ENCODE measurements at places on chromosomes 16 and 17.
A peak's percentile ranks its signal among the peaks of the same experiment; 100 is the strongest.

GRCh38 chr16:68469796-68470460, 21.6 kb upstream of the SMPD3 start:
- peak overlapping the region; percentile 43 for H3K4me3 ChIP-seq
- DNase-seq, result no peak
- H3K4me1 ChIP-seq, result peaks cover 43% of the 10 kb centered on the region
- H3K27ac ChIP-seq, result peak overlapping the region; percentile 77
- H3K36me3 ChIP-seq, result no peaks in the 10 kb centered on the region

GRCh38 chr16:30692396-30693064, 6.4 kb upstream of the SRCAP start:
- no peaks in the 10 kb centered on the region for H3K27me3 ChIP-seq
- no peaks in the 10 kb centered on the region for H3K36me3 ChIP-seq
- DNase-seq, result no peak

- H3K4me3 ChIP-seq, result no peak overlapping the region
- no peaks in the 10 kb centered on the region for H3K27me3 ChIP-seq
- no peaks in the 10 kb centered on the region for H3K36me3 ChIP-seq
- H3K27ac ChIP-seq, result no peak overlapping the region
- no peak for DNase-seq
Measured at GRCh38 chr17:36614933-36615332, 13.6 kb downstream of the MRM1 start.

DNA sequence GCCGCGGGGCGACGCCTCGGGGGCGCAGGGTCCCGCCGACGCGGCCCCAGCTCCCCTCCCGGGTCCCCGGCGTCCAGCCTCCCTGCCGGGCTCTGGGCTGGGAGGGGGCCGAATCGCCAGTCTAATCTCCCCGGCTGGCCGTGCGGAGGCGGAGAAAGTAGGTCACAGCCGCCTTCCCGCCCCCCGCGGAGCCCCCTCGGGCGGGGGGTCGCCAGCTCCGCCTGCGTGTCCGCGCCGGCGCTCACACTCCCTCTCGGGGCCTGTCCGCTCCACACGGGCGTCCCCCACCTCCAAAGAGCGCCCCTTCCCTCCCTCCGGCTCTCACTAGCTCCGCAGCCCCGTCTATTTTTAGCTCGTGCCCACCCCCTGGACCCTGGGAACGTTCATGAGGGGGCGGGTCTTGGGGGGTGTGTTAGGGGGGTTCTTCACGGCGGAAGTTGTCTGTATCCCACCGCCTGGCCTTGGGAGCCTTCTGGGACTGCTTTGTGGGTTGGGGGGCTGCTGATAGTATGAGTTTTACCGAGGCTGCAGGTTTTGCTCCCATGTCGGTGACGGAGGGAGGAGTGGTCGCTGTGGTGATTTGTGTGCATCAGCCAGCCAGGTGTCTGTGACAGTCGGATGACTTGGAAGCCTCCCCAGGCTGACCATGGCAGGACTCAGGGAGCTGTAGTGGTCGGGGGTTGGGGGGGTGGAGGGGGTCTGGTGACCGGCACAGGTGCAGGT, 1.1 kb downstream of the ATP1B2 start:
- peaks cover 20% of the 10 kb centered on the region for H3K4me1 ChIP-seq
- H3K27me3 ChIP-seq, result peaks cover 22% of the 10 kb centered on the region
- H3K27ac ChIP-seq, result no peak overlapping the region
- DNase-seq, result no peak
- no peak overlapping the region for H3K4me3 ChIP-seq

GRCh38 chr17:53499277-53499676, 323.4 kb upstream of the KIF2B start:
- H3K27me3 ChIP-seq, result no peaks in the 10 kb centered on the region
- no peaks in the 10 kb centered on the region for H3K4me1 ChIP-seq
- DNase-seq, result no peak
- no peaks in the 10 kb centered on the region for H3K36me3 ChIP-seq
- H3K4me3 ChIP-seq, result no peak overlapping the region

- H3K36me3 ChIP-seq, result peaks cover 46% of the 10 kb centered on the region
- DNase-seq, result no peak
- peak overlapping the region; percentile 97 for H3K27ac ChIP-seq
- no peaks in the 10 kb centered on the region for H3K27me3 ChIP-seq
- no peak overlapping the region for H3K4me3 ChIP-seq
- peaks cover 25% of the 10 kb centered on the region for H3K4me1 ChIP-seq
Measured at GRCh38 chr16:27364493-27365141, 37.4 kb upstream of the IL21R start.

DNA sequence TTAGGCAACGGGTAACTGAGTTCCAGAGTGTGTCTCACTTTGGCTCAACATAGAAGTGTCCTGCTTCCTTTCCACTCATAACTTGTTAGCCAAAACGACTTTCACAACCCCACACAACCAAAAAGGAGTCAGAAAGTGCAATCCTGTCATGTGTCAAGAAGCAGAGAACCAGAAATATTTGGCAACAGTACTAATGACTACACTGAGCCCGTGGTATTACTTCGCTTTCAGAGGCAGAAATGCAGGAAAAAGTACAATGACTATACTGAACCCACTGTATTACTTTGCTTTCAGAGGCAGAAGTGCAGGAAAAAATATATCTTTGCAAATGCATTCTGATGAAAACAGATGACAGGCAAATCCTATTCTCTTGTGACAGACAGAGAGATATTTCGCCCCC, 484.6 kb downstream of the KIF2B start:
- DNase-seq, result no peak
- H3K36me3 ChIP-seq, result no peaks in the 10 kb centered on the region
- no peaks in the 10 kb centered on the region for H3K27me3 ChIP-seq
- H3K27ac ChIP-seq, result no peak overlapping the region

DNA sequence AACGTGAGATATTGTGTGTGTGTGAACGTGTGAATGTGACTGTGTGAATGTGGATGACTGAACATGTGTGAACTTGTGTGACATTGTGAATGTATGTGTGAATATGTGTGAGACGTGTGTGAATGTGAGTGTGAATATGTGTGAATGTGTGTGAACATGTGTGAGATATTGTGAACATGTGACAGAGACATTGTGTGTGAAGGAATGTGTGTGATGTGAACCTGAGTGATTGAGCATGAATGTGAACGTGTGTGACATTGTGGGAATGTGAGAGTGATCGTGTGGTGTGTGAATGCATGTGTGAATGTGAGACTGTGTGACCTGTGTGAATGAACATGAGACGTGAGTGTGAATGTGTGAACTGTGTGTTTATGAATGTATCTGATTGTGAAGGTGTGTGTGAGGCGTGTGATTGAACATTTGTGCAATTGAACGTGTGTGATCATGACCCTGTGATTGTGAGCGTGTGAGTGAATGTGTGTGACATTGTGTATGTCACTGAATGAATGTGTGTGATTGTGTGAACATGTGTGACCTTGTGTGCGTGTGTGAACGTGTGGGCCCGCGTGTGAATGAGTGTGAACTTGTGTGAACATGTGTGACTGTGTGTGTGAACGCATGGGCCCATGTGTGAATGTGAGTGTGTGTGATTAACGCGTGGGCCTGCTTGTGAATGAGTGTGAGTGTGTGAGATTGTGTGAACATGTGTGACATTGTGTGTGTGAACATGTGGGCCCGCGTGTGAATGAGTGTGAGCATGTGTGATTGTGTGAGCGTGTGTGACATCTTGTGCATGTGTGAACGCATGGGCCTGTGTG, 23.2 kb upstream of the GSE1 start:
- no peaks in the 10 kb centered on the region for H3K27me3 ChIP-seq
- DNase-seq, result no peak
- peaks cover 12% of the 10 kb centered on the region for H3K36me3 ChIP-seq
- H3K27ac ChIP-seq, result no peak overlapping the region
- H3K4me1 ChIP-seq, result no peaks in the 10 kb centered on the region

- H3K27ac ChIP-seq, result no peak overlapping the region
- no peak overlapping the region for H3K4me3 ChIP-seq
- DNase-seq, result no peak
- H3K27me3 ChIP-seq, result no peaks in the 10 kb centered on the region
Measured at GRCh38 chr17:30101686-30102390, 14.8 kb upstream of the NSRP1 start.

- peak overlapping the region; percentile 18 for H3K27ac ChIP-seq
- peaks cover 12% of the 10 kb centered on the region for H3K4me1 ChIP-seq
- peak; percentile 61 for DNase-seq
- H3K27me3 ChIP-seq, result peaks cover 9% of the 10 kb centered on the region
Measured at GRCh38 chr16:83744441-83744981, 63.3 kb upstream of the HSBP1 start.

GRCh38 chr16:11411059-11411550, 65.8 kb downstream of the RMI2 start:
- DNase-seq, result no peak
- no peak overlapping the region for H3K4me3 ChIP-seq
- H3K27ac ChIP-seq, result no peak overlapping the region
- H3K36me3 ChIP-seq, result no peaks in the 10 kb centered on the region
- no peaks in the 10 kb centered on the region for H3K4me1 ChIP-seq
- H3K27me3 ChIP-seq, result no peaks in the 10 kb centered on the region

- no peaks in the 10 kb centered on the region for H3K36me3 ChIP-seq
- no peak overlapping the region for H3K4me3 ChIP-seq
- no peaks in the 10 kb centered on the region for H3K4me1 ChIP-seq
- no peak for DNase-seq
- H3K27me3 ChIP-seq, result no peaks in the 10 kb centered on the region
- no peak overlapping the region for H3K27ac ChIP-seq
Measured at GRCh38 chr16:87138316-87138715, 178.9 kb downstream of the C16orf95 start.

- no peak for DNase-seq
- no peaks in the 10 kb centered on the region for H3K36me3 ChIP-seq
- H3K4me1 ChIP-seq, result no peaks in the 10 kb centered on the region
- H3K27me3 ChIP-seq, result no peaks in the 10 kb centered on the region
- H3K4me3 ChIP-seq, result no peak overlapping the region
- H3K27ac ChIP-seq, result no peak overlapping the region
Measured at GRCh38 chr16:5321930-5322329, 224.3 kb upstream of the EEF2KMT start.

- no peaks in the 10 kb centered on the region for H3K27me3 ChIP-seq
- peak overlapping the region; percentile 91 for H3K4me3 ChIP-seq
- H3K4me1 ChIP-seq, result peaks cover 75% of the 10 kb centered on the region
- H3K36me3 ChIP-seq, result peaks cover 2% of the 10 kb centered on the region
Measured at GRCh38 chr16:10880594-10881452, 3.8 kb downstream of the CIITA start.

DNA sequence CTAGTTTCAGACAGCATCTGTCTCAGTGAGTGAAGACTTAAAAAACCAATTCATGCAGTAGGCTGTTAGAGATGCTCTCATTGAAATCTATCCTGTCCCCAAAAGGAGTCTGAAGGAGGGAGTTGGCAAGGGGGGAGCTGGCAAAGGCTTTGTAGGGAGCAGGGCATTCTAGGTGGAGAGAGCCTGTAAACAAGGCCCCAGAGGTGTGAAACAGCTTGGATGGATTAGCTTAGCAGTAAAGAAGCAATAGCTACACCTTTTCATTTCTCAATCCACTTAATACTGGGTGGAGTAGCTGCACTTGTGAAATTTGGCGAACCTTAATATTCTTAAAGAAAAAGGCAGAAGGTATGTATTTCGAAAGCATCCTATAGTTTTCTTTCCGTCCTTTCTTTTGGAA, 61.8 kb downstream of the KSR1 start:
- no peak overlapping the region for H3K27ac ChIP-seq
- no peak for DNase-seq
- H3K4me3 ChIP-seq, result no peak overlapping the region
- no peaks in the 10 kb centered on the region for H3K4me1 ChIP-seq
- no peaks in the 10 kb centered on the region for H3K36me3 ChIP-seq

GRCh38 chr17:9195411-9195810, 174.1 kb downstream of the NTN1 start:
- H3K36me3 ChIP-seq, result no peaks in the 10 kb centered on the region
- no peak overlapping the region for H3K27ac ChIP-seq
- no peaks in the 10 kb centered on the region for H3K27me3 ChIP-seq
- no peak for DNase-seq
- H3K4me1 ChIP-seq, result peaks cover 10% of the 10 kb centered on the region

DNA sequence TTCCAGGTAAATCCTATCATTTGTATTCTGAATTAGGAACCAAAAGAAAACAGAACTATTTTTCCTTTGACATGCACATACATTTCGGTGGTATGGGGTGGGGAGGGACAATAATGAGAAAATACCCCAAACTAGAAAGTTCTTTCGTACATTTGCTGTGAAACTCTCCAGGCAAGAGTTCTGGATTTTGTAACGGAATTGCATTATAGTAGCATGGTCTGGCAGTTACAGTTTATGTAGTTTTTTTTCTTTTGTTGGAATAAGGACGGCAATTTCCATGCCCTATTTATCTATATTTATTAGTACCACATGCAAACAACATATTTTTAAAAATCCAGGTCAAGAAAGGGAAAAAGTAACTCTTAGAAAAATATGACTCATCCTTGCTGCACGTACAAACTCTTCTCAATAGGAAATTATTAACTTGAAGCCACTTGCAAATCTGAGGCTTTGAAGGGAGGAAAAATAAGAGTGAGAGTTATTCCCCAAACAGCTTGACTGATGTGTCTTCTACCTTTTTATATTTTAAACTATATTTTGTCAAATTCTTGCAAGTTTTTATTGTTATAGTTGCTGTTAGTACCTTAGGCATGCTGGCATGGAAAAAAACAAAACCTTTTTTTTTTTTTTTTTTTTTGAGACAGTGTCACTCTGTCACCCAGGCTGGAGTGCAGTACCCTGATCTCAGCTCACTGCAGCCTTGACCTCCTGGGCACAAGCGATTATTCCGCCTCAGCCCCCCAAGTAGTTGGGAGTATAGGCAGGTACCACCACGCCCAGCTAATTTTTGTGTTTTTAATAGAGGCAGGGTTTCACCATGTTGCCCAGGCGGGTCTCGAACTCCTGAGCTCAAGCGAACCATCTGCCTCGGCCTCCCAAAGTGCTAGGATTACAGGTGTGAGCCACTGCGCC, 69.3 kb downstream of the WWP2 start:
- H3K27ac ChIP-seq, result no peak overlapping the region
- no peak overlapping the region for H3K4me3 ChIP-seq
- peaks cover 4% of the 10 kb centered on the region for H3K36me3 ChIP-seq
- no peak for DNase-seq
- H3K27me3 ChIP-seq, result no peaks in the 10 kb centered on the region
- H3K4me1 ChIP-seq, result no peaks in the 10 kb centered on the region

DNA sequence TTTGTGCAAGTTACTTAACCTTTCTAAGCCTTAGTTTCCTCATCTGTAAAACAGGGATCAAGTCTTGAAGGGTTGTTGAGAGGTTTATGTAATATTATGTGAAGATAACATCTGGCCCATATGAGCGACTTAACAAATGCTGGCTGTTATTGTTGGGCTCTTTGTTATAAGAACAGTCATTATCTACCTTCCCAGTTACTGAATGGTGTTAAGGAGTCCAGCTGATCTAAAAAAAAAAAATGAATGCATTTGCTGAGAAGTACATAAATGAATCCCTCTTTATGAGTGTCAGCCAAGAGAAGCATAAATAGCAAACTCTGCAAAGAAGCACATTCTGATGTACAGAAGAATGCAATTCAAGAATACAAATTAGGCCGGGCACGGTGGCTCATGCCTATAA, 24.3 kb upstream of the MED13 start:
- H3K27ac ChIP-seq, result no peak overlapping the region
- H3K4me3 ChIP-seq, result no peak overlapping the region
- DNase-seq, result no peak
- H3K4me1 ChIP-seq, result no peaks in the 10 kb centered on the region
- H3K27me3 ChIP-seq, result no peaks in the 10 kb centered on the region

- no peaks in the 10 kb centered on the region for H3K27me3 ChIP-seq
- H3K4me1 ChIP-seq, result peaks cover 17% of the 10 kb centered on the region
- H3K27ac ChIP-seq, result no peak overlapping the region
- DNase-seq, result no peak
- no peak overlapping the region for H3K4me3 ChIP-seq
- H3K36me3 ChIP-seq, result no peaks in the 10 kb centered on the region
Measured at GRCh38 chr17:66146394-66146793, 45.5 kb downstream of the CEP112 start.

GRCh38 chr17:12509801-12510200, 155.9 kb upstream of the MYOCD start:
- H3K27me3 ChIP-seq, result no peaks in the 10 kb centered on the region
- no peak overlapping the region for H3K4me3 ChIP-seq
- H3K4me1 ChIP-seq, result no peaks in the 10 kb centered on the region

All from B cell (primary cell).